Left ventricle myocardium inferior (tissue), 1 donor: ENCODE measurements at places on chromosomes 5 and 9.

- peak; percentile 19 for DNase-seq
Measured at GRCh38 chr5:65034813-65035209, 266.1 kb downstream of the CWC27 start.

GRCh38 chr9:34430843-34431437 lies 27.4 kb downstream of the FAM219A start:
- peak; percentile 83 for DNase-seq

- DNase-seq: no peak
Measured at GRCh38 chr5:61280205-61280604, 51.9 kb upstream of the ZSWIM6 start.

DNA sequence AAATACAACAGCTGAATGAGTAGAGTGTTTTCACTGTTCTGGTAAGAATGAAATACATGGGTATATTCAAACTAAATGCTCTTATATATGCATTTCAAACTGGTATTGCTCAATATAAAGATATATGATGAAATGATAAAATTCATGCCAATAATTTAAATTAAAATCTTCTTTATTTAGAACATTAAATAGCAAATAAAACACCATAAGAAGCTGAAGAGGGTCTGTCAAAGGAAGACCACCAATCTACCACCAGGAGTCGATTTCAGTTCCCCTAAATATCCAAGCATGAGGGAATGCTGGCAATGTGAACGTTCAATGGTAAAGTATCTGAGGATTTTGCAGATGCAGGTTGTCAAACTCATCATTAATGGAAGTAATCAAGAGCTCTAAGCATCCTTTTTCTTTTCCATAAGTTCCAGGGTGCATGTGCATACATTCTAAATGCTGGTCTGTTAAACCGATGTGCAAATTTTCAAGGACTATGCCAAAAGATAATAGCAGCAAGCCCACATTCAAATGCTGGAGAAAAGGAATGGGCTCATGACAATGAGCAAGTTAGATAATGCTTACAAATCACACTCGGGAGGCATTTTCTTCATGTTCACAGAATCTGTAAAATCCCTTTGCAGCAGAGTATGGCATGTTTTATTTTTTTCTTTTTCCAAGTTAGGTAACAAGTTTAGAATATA lies 118.8 kb upstream of the MTAP start:
- DNase-seq: no peak

- peak; percentile 58 for DNase-seq
Measured at GRCh38 chr5:81779125-81779915, 28.4 kb upstream of the SSBP2 start.

GRCh38 chr5:137359941-137360340 lies 139.2 kb downstream of the SPOCK1 start:
- no peak for DNase-seq
